Fibroblast of skin of right biceps (primary cell): ENCODE measurements at places on chromosomes 5 and 9.

DNA sequence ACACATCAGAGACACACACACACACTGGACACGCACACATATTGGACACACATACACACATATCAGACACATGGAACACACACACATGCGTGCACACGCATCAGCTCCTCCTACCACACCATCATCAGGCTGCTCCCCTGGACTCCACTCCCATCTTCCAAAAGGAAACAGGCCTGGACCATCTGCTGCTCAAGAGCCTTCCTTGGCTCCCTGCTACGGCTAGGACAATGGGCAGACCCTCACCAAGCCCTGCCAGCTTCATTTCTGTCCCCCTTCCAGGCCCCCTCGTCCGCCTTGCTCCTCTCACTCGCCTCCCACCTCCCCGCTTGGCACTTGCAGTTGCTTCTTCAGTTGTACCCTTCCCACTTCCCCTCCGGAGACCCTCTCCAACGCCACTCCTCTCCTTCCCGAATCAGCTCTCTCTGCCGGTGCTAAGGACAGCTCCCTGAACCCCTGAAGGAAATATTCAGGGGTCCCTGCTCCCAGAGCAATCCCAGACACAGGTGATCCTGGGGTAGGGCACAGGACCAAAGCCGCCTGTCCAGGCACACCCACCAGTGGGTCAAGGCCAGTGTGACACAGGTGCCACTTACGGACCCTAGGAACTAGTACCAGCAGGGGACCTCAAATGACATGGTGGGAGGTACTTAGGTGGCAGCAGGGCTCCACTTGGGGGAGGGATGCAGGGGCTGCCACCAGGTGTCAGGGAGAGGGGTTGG, 12.1 kb upstream of the LAMC3 start:
- no peak for DNase-seq

GRCh38 chr5:32123058-32123805, 50.9 kb downstream of the GOLPH3 start:
- DNase-seq: no peak

DNA sequence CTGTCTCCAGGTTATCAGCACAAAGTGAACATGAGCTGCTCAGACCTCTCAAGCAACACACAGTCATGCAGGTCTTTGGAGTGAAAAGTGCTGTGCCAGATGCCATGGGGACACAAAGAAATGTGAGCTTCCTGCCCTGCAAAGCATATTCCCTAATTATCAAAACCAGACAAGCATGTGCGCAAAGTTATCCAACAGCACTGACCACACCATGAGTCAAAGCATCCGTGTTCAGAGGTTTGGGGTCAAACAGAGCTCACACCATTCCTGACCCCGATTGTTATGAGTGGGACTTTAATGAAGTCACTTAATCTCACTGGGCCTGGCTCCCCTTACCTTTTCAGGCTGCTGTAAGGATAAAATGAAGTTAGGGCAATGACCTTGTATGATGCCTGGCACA, 138.5 kb downstream of the SLIT3 start:
- DNase-seq: peak; percentile 64

DNA sequence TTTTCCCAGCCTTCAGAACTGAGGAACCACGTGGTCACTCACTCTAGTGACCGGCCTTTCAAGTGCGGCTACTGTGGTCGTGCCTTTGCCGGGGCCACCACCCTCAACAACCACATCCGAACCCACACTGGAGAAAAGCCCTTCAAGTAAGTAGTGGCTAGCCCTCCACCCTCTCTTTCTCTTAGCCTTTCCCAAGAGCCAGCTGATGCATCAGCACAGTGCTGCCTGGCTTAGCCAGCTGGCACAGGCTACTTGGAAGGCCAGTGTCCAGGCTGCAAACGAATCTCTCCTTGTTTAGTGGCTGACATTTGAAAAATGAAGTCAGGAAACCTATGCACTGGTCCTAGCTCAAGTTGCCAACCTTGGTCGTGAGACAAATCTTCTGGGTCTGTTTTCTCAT, 91.1 kb downstream of the PRDM6 start:
- DNase-seq: no peak

DNA sequence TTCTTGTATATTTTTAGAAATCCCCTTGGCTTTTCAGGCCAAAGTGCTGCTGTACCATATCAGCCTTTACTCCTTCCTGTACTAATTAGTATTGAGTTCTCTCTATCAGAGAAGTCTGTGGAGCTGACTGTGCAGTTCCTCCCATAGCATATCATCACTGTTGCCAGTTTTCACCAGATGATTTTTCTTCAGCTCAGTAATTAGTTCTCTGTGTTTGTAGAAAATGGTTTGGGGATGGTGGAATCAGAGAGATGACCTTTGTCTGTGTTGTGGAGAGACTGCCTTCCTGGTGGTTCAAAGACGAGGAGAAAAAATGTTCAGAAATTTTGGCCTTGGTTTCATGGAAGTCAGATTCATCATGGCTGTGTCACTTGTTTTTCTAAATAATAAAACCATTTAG, 227.5 kb upstream of the ACTBL2 start:
- DNase-seq: peak; percentile 26

- no peak for DNase-seq
These were observed 6.2 kb upstream of the TPM2 start for GRCh38 chr9:35695943-35696401.

DNA sequence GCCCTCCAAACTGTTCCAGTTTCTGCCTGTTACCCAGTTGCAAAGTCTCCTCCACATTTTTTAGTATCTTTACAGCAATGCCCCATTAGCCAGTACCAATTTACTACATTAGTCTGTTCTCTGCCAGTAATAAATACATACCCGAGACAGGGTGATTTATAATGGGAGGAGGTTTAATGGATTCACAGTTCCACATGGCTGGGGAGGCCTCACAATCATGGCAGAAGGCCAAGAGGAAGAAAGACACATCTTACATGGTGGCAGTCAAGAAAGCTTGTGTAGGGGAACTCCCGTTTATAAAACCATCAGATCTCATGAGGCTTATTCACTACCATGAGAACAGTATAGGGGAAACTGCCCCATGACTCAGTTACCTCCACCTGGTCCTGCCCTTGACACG, 600.7 kb upstream of the CDH6 start:
- no peak for DNase-seq

- no peak for DNase-seq
These were observed 80.5 kb downstream of the SMIM15 start for GRCh38 chr5:61081741-61082140.

DNA sequence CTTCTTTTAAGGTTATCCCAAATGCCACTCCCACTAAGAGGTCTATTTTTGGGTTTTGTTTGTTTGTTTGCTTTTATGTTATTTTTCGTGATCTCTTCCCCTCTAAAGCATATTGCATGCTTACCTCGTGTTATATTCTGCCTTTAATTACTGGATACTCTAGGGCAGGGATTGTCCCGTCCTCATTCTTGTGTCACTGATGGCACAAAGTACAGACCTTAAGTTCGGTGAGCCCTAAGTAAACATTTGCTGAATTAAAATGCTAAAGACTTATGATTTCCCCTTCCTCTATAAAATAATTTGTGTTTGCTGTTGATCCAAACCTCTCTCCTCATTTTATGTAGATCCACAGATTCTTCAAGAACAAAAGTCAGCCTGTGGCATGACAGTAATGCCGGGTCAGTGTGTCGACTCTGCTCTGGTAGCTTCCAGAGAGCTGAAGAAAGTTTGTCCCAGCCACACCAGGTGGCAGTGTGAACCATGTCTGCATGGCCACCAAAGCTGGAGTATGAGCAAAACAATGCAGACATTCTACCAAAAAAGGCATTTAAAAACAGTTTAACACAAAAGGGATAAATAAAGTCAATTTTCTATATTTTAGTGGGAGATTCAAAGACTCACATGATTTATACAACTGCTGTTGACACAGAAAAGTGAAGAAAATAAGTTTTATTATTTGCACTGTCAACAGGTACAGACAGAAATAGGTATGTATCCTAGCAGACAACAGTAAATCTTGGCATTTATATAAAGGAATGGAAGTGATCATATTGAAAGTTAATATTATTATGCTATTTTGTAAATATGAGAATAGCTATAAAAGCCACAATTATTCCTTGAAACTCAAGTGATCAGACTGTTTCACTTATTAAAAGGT, 17.9 kb upstream of the POC5 start:
- peak; percentile 3 for DNase-seq

- no peak for DNase-seq
These were observed 19.7 kb downstream of the RIOK2 start for GRCh38 chr5:97163360-97163764.

DNA sequence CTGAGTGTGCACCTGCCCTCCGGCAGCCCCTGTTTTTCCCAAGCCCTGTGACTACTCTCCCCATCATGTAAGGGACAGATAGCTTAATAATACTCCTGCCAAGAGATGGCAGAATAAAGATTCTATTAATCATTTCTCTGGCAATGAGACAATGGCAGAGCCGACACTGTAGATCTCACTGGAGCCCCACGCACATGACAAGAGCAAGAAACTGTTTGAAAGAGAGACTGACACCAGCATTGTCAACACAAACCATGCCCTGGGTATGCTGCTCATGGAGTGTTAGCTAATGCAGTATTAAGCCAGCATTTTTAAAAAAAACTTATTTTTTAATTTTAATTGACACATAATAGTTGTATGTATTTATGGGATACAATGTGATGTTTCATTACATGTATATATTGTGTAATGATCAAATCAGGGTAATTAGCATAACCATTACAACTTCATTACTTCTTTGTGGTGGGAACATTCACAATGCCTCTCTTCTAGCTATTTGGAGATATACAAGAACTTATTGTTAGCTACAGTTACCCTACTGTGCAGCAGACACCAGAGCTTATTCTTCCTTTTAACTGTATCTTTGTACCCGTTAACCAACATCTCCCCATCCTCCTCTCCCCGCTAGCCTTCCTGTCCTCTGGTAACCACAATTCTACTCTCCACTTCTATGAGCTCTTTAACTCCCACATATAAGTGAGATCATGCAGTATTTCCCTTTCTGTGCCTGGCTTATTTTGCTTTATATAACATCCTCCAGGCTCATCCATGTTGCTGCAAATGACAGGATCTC, 31.5 kb upstream of the SEMA4D start:
- no peak for DNase-seq

DNA sequence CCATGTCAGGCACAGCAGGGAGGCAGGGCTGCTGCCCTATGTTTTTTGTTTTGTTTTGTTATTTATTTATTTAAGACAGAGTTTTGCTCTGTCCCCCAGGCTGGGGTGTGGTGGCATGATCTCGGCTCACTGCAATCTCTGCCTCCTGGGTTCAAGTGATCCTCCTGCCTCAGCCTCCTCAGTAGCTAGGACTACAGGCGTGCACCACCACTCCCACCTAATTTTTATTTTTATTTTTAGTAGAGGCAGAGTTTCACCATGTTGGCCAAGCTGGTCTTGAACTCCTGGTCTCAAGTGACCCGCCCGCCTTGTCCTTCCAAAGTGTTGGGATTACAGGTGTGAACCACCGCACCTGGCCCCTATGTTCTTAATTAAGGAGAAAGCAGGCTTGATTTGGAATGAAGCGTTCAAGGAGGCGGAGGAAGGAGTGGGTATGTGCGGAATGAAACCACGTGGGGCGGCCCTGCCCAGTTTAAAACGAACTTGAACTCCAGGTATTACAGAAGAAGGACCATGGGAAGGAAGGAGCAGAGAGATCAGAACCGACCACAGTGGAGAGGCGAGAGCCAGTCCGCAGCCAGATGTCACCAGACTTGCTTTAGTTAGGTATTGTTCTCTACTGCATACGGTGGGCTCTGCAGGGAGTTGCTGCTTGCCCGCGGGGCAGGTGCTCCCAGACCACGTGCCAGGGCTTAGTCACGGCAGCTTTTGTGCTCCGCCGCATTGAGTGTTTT, 34.9 kb upstream of the EPB41L4B start:
- no peak for DNase-seq

- DNase-seq: no peak
These were observed 80.1 kb downstream of the ESM1 start for GRCh38 chr5:54905246-54905795.

- no peak for DNase-seq
These were observed 482.0 kb upstream of the CD180 start for GRCh38 chr5:67678594-67678993.
